ENCODE measurements at places on chromosomes 1 and 21. TPM values are rescaled to one million over a fixed set of nuclear protein-coding genes. Genes with fewer than 3 reads are reported as not detected.

GRCh38 chr1:114089502-114090138 lies 64.0 kb downstream of the SYT6 start:
- H3K27ac ChIP-seq = no peak overlapping the region
- H3K4me1 ChIP-seq = peaks cover 3% of the 10 kb centered on the region
- H3K27me3 ChIP-seq = no peaks in the 10 kb centered on the region
- DNase-seq = no peak

DNA sequence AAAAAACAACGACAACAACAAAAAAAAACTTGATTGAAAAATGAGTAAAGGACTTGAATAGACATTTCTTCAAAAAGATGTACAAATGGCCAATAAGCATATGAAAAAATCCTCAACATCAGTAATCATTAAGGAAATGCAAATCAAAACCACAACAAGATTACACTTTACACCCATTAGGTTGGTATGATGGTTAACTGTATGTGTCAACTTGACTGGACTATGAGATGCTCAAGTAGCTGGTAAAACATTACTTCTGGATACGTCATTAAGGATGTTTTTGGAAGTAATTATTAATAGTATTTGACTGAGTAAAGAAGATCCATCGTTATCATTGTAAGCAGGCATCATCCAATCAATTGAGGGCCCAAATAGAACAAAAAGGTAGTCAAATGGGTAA lies 34.9 kb upstream of the LYPLAL1 start:
- H3K27ac ChIP-seq = no peak overlapping the region
- no peaks in the 10 kb centered on the region for H3K4me1 ChIP-seq
- H3K27me3 ChIP-seq = no peaks in the 10 kb centered on the region
- H3K36me3 ChIP-seq = peaks cover 2% of the 10 kb centered on the region
- no peak for DNase-seq

- H3K27me3 ChIP-seq = peaks cover 11% of the 10 kb centered on the region
- peaks cover 3% of the 10 kb centered on the region for H3K4me1 ChIP-seq
- H3K36me3 ChIP-seq = no peaks in the 10 kb centered on the region
- DNase-seq = no peak
- H3K4me3 ChIP-seq = no peak overlapping the region
- no peak overlapping the region for H3K27ac ChIP-seq
These were observed 85.8 kb upstream of the ST6GALNAC5 start for GRCh38 chr1:76781447-76781846.

GRCh38 chr1:110673805-110674336 lies 869 bp downstream of the KCNA3 start:
- H3K27ac ChIP-seq = peak overlapping the region; percentile 92
- H3K4me1 ChIP-seq = peaks cover 27% of the 10 kb centered on the region
- H3K27me3 ChIP-seq = no peaks in the 10 kb centered on the region
- H3K36me3 ChIP-seq = peaks cover 30% of the 10 kb centered on the region
- peak; percentile 45 for DNase-seq

CDC20 gene
- total RNA-seq = 194 TPM

Measured in activated naive CD4-positive, alpha-beta T cell treated with anti-CD3 and anti-CD28 coated beads for 36 hours (primary cell).